ENCODE measurements at places on chromosomes 1 and 21.

DNA sequence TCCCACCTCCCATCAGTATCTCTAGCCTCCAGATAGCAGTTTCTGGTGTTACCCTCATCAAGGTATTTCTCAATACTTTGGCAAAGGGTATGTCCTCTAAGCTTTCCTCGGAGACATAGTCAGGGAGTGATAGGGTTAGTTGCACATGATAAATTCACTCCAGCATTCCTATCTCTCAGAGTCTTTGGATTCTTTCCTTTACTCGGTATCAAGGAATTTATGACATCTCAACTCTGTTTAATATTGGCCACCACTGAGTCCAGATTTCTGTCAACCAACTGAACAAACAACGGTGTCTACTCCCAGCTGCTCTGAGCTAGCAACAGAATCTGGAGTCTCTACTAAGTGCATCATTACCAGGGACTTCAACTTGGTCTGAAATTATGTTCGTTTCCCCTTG, 233.4 kb downstream of the TM2D1 start:
- no peak for DNase-seq

DNA sequence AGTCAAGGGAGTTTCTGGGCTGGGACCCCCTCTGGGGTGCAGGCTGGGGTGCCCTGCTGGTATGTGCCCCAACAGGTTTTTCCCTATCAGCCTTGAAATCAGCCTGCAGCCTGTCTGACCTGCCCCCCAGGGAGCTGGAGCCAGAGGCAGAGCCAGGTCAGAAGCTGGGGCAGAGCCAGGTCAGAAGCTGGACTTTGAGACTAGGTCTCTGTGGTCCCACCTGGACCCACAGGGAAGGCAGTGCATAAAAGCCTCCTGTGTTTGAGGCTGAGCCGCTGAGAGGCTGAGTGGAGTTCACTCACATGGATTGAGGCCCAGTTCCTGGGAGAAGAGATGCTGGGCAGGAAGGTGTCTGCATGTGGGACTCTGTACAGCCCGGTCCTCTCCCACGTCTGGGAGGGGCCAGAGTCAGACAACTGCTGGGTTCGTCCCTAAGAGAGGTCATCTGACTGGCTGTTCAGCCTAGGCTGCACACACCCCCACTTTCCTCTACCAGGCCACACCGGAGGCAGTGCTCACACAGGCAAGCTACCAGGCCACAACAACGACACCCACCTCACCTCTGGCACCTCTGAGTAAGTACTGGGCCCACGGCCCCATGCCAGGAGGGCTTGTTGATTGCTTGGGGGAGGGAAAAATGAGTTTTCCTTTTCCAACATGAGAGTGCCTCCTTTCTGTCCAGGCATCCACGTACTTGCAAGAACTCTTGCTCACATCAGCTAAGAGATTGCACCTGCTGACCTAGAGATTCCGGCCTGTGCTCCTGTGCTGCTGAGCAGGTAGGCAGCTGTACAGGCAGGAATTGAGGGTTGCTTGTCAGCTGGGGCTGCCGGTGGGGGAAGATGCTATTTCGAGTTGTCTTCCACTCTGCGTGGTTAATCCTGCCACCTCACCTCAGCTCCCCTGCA, at the start of gene ANXA9:
Gene ANXA9, plus strand, starts transcription at position 488 of the 908 bp plus-strand sequence. CDS start 814 bp downstream, outside the sequence.
- DNase-seq, result no peak

DNA sequence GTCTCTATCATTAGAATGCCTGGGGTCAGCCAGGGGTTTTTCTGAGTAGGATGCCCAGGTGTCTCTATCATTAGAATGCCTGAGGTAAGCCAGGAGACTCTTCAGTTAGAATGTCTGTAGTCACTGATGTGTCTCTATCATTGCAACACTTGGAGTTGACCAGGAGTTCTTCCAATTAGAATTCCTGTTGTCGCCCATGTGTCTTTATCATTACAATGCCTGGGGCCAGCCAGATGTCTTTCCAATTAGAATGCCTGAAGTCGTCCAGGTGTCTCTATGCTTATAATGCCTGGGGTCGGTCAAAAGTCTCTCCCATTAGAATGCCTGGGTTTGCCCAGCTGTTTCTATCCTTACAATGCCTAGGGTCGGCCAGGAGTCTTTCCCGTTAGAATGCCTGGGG, 55.8 kb downstream of the RNF187 start:
- DNase-seq, result no peak

DNA sequence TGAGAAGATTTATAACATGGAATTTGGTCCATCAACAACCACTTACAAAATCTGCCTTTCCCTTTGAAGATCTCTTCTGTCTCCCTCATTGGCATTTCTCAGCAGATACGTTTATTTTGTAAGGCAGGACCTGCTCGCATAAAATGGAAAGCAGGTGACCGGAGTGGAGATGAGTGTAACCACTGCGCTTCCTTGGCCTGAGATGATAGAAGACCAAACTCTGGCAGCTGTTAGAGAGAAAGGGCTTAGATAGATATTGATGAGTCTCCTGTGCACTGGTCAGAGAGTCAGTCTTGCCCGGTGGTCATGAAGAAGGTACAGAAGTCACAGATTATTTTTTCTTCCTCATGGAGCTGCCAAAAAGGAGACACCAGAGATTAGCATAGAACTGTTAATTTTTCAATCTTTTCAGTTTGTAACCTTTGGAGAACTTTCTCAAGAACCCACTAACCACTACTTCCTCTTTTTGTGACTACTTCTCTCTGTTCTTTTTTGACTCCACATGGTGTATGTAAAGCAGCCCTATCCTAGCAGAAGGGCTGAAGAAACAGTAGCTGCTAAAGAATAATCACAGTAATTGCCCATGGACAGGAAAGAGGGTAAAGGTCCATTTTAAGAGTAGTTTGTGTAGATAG, 47.6 kb downstream of the FCRL3 start:
- DNase-seq, result no peak

GRCh38 chr1:74399249-74399648, 113.2 kb downstream of the LRRC53 start:
- DNase-seq, result no peak
